Activated CD8-positive, alpha-beta memory T cell treated with anti-CD3 and anti-CD28 coated beads, Interleukin-2, amount 50 U/mL, for 4 hours (primary cell): ENCODE measurements at places on chromosomes 2 and 18.
A peak's percentile ranks its signal among the peaks of the same experiment; 100 is the strongest.

DNA sequence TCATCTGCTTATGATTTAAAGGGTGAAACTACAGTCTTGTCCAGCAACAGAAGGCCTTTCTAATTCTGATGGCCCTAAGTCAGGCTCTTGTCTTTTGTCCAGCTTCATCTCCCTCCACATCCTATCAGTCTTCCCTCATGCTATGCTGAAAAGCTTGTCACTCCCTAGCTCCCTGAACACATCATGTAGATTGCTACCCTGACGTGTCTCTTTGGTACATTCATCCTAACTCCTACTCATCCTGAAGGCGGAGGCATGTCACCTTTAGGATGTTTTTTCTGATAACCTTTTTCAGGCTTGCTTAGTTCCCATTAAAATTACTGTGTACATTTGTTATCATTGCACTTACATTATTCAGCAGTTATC is 78.4 kb upstream of the ARL5A start:
- no peak for DNase-seq

DNA sequence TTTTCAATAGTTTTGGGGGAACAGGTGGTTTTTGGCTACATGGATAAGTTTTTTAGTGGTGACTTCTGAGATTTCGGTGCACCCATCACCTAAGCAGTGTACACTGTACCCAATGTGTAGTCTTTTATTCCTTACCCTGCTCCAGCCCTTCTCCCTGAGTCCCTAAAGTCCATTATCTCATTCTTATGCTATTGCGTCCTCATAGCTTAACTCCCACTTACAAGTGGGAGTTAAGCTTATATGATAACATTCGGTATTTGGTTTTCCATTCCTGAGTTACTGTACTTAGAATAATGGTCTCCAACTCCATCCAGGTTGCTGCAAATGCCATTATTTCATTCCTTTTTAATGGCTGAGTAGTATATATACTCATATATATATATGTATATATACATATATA is 90.9 kb upstream of the ACSL3 start:
- no peak for DNase-seq

- DNase-seq, result no peak
These were observed 81.1 kb upstream of the CD226 start for GRCh38 chr18:70028734-70029133.

DNA sequence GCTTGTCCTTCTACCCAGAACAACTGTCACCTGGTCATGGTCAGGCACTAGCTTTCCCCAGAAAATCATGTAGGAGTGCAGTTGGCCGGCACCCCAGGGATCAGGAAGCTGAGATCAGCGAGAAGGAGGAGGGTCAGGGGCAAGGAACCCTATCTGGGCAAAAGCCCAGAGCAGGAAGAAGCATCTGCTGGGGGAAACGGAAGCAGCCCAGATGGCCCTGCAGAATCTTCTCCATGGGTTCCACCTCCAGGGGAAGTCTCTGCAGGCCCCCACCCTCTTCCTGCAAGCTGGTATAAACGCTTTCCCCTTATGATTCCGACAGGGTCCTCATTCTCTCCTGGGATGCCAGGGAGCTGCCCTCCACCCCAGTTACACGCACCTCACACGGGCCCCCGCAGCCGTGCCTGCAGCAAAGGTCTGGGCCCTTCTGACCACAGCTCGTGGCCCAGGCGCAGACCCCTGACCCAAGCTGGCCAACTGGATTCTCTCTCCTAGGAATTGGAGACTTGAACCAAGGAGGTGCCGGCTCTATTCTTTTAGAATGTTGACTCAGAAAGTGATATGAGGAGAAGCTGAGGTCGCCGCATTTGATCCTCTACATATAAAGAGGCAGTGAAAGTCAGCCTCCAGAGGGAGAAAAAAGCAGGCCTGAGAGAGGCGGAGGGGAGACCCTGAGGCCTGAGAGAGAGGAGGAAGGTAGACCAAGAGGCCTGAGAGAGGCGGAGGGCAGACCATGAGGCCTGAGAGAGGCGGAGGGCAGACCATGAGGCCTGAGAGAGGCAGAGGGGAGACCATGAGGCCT is 71.0 kb downstream of the STPG4 start:
- DNase-seq, result no peak

GRCh38 chr18:58819051-58819450 is 45.6 kb upstream of the ZNF532 start:
- no peak for DNase-seq

DNA sequence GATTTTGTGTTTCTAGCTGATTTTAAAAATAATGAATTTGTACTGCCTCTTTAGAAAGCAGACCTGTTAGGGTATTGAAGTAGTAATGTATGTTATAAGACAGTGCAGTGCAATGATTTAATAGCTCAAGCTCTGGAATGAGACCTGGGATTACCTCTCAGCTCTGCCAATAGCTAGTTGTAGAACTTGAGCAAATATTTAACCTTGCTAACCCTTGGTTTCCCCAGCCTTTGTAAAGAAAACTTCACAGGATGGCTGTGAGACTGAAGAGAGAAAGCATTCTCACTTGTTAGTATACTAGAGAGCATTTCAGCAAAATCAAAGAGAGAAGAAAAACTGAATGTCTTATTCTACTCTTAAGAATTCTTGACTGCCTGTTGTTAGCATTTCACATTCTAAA is 293.9 kb downstream of the KIAA1328 start:
- no peak for DNase-seq

DNA sequence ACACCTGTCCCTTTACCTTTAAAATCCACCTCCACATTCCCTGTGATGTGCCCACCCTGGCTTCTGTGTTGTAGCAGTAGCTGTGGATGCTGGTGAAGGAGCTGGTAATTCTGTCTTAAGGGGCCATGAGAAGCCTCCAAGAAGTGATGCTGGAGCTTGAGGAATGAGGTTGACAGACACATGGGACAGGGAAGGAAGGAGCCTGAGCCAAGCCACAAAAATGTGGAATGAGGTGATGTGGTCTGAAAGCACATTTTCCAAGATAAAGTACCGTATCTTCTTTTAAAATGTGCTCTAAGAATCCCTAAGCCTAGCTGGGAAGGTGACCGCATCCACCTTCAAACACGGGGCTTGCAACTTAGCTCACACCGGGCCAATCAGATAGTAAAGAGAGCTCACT is 31.2 kb downstream of the VWA3B start:
- DNase-seq, result no peak

- DNase-seq, result no peak
These were observed 39.6 kb upstream of the OTOS start for GRCh38 chr2:240179941-240180666.

DNA sequence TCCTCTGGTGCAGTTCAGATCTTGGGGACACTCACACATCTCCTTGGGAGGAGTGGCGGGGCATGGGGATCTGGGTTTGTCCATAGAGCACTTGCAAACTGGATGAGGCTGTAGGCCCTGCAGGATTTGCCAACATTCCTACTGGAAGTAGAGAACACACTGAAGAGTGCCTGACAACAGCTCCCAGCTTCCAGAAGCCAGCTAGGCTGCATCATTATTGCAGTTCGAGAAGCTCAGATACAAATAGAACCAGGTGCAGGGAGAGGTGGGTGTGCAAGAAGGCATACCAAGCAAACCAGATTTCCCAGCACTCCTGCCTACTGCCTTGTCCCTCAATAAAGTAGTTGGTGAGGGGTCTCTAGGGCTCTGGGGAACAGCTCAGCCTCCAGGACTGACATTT is 52.5 kb downstream of the RHOB start:
- no peak for DNase-seq

DNA sequence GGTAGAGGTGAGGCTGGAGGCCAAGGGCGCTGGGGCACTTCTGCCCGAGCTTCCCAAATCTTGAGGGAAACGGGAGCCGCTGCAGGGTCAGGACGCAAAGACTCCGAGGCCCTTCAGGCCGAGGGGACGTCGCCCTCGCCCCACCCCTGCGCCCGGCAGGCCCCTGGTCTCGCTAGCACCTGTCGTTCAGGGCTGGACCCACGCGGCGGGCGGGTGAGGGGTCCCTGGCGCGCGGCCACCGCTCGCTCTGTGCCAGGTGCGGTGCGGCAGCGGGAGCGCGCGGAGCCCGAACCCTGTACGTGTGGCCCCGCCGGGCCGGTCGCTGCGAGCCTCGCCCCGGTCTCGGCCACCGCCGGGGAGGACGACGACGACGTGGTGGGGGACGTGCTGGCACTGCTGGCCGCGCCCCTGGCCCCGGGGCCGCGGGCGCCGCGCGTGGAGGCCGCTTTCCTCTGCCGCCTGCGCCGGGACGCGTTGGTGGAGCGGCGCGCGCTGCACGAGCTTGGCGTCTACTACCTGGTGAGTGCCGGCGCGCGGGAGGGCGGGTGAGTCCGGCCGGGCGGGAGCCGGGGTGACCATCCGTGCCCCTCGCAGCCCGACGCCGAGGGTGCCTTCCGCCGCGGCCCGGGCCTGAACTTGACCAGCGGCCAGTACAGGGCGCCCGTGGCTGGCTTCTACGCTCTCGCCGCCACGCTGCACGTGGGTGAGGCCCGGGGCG is 4.9 kb downstream of the ERFE start:
- no peak for DNase-seq

- no peak for DNase-seq
These were observed 19.3 kb downstream of the OXER1 start for GRCh38 chr2:42744545-42745082.

DNA sequence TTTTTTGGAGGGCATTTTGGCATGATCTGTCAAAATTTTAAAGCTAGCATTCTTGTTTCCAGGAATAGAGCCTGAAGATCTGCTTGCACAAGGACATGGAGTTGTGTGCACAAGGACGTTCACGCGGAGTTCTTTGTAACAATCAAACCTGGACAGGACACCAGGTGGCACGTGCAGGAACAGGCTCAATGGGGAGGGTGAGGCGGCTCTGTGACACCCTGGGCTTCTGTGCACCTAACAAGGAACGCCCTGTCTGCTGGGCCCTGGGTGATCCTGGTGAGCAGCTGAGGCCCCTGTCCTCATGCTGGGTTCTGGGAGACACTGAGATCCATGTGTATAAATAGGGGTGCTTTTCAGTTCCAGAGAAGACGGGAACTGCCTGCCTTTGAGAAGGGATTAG is 93.1 kb upstream of the PXDN start:
- DNase-seq, result no peak

DNA sequence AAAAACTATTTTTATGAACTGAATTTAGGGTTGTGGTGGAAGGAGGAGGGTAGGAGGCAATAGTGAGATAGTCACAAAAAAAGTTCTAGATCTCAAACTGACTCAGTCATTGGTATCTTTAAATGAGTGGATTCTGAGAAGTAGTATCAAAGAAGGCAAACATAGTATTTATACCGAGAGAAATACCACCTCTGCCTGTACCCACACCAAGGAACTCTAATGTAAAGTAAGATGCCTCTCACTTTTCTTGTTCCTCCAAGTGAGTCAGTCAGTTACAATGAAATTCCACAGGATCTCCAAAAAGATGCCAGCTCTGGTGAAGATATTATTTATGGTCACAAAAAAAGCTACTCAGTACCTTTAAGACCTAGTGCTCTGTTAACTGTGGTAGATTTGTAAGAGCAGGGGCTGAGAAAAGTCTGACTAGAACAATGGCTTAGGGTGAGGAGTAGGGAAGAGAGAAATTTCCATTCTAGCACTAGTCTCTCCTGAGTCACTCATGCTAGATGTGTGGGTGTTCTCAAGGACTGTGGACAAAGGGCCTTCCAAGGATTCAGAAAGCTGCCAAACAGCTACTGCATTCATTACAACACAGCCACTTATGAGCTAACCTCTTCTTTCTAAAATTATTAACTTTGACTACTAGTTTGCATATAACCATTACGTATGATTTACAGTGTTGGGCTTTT is 36.3 kb downstream of the YWHAQ start:
- DNase-seq, result no peak

DNA sequence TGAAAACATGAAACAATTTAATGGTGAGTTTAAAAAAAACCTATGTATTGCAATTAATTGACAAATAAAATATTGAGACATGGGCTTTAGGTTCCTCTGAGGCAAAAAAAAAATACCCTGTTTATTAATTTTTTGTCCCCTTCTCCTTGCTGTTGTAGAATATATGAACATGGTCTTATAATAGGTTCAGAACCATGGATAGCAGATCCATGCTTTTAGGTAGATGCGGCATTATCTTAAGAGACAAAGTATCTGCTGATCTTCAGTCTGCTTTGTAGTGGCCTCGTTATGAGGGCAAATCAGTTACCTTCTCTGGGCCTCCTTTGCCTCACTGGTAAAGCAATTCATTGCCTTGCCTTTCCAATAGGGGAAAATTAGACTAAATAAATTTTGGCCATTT is 850.7 kb downstream of the NRXN1 start:
- no peak for DNase-seq

DNA sequence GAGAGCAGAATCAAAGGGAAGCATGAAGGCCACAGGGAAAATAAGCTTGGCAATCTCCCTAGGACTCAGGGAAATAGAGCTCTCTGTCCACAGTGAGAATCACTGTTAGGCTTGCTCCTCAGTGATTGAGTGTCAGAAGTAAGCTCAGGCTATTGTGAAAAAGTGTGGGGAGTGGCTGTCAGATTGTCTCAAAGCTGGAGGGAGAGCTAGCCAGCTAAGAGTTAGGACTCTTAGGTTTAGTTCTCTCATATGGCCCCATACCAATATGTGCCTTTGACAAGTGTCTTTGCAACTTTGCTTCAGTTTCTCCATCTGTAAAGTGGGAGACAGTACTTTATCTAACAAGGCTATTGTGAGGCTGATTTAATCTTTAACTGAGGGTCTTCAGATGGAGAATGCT is 17.2 kb downstream of the EIF4E2 start:
- DNase-seq, result no peak

DNA sequence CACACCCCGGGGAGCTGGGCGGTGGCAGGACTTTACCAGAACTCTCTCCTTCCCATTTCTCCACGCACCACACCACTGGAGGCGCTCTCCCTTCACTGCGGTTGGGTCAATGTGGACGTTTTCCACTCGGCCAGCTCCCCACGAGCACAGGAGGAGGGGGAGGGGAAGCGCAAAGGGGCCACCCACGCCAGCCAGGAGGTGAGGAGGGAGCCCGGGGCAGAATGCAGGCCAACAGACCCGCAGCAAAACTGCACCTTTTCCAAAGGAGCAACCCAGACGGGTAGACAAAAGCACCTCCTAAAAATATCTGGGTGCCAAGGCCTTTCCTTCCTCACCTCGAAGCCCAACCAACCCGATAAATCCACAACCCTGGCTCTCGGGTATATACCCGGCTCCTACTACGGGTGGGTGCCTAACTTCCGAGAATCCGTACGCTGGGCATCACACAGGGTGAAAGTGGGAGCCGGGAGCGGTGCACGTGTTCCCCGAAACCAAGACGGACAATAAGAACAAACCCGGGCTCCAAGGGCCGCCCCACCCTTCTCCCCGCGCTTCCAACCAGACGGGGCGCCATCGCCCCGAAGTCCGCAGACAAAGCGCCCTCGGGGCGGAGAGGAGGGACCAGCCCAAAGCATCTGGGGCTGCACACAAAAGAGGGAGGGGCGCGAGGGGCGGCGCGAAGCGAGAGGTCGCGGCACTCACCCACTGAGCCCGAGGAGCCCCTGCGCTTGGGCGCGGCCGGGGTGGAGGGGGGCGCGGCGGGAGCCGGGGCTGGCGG is 1.0 kb downstream of the RTN4 start:
- peak; percentile 58 for DNase-seq
